ENCODE measurements at places on chromosomes 2 and 18. TPM values are rescaled to one million over a fixed set of nuclear protein-coding genes. Genes with fewer than 3 reads are reported as not detected.

Gene FTCDNL1
- total RNA-seq = 2.3 TPM

Gene FAM98A
- 86.8 TPM for total RNA-seq

Gene APLF
- 6.5 TPM for total RNA-seq

Gene ERBB4
- total RNA-seq = 13.8 TPM

Gene SIX2
- total RNA-seq = 0.89 TPM

DNA sequence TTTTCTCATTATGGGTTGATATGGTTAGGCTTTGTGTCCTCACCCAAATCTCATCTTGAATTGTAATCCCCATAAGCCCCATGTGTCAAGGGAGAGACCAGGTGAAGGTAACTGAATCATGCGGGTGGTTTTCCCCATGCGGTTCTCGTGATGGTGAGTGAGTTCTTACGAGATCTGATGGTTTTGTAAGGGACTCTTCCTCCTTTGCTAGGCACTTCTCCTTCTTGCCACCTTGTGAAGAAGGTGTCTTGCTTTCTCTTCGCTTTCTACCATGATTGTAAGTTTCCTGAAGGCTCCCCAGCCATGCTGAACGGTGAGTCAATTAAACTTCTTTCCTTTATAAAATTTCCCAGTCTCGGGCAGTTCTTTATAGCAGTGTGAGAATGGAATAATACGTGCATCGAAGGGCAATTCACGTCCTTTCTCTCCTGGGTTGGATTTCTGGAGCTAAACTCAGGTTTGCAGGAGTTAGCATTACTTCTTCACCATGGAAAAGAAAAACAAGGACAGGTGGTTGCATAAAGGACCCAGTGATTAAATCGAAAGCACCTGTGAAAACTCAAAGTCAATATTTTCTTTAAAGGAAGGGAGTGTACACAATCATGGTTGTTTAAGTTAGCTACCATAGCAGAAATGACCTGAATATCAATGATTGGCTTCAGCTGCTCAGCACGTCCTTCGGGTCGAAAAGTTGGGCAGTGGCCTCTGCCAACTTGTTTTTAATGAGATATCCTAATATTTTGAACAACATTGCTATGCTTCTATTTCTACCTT is 54.1 kb downstream of the CDC42EP3 start:
- DNase-seq = peak; percentile 82

GRCh38 chr2:3789256-3789655 is 85.9 kb downstream of the DCDC2C start:
- no peak for DNase-seq

GRCh38 chr18:9846162-9846925 is 39.4 kb upstream of the TXNDC2 start:
- no peak for DNase-seq

DNA sequence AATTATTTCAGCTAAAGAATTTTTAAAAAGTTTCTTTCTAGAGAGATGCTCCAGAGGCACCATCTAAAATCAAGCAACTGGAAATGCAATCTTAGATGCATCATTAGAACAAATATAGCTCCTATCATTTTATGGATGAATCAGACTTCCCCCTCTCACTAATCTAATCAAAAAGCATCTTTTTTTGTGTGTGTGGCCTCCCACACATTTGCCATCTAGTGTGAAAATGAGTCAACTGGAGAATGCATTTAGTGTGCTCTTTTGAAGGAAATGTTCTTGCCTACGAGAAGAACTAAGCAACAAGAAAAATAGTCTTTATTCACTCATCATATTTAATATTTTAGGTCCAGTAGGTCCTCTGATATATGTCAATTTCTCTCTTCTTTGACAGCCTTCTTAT is 39.5 kb upstream of the FIGN start:
- no peak for DNase-seq

DNA sequence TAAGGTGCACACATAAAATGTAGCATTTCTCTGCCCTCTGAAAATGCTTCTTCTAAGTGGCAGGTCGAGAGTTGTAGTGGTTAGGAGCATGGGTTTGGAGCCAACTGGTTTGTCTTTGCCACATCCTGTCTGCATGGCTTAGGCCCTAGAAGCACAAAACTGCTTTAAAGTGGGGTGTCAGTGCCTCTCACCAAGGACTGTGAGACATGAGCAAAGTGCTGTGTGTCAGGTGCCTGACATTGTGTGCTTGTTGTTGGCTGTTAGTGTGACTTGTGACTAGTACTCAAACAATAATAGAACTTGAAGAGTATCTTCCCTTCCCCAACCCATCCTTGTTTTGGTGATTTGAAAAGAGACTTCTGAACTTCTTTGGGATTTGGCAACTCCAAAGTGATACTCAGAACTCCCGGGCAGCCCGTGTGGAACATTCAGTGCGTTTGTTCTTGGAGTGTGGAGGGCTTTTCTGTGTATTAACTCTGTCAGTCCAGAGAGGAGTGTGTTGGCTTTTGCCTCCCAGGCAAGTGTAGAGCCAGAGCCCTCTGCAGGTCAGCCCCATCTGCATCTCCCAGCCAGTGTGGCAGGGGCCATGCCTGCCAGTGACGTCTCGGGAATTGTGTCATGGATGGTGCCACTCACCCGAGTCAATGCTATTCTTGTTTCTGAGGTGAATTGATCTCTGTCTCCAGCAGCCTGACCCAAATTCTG is 5.0 kb downstream of the MGAT5 start:
- no peak for DNase-seq

- peak; percentile 80 for DNase-seq
Observed at GRCh38 chr2:54570925-54571694, 115.0 kb downstream of the SPTBN1 start.

DNA sequence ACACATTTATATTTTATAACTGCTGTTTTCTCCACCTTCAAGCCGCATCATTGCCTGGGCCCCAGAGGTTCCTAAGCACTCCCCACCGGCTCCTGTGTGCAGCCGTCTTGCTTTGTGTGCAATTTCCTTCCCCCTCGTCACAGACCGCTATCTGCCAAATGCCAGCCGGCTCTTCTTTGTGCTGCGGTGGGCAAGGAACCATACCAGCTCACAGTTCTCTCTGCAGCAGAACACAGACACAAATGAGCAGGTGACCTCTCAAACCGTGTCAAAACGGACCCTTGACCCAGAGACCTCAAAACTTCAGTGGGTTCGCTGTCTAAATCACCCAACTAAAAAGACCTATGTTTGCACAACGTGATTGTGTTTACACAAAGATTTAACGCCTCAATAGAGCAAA is 58.2 kb downstream of the KLF7 start:
- peak; percentile 81 for DNase-seq

DNA sequence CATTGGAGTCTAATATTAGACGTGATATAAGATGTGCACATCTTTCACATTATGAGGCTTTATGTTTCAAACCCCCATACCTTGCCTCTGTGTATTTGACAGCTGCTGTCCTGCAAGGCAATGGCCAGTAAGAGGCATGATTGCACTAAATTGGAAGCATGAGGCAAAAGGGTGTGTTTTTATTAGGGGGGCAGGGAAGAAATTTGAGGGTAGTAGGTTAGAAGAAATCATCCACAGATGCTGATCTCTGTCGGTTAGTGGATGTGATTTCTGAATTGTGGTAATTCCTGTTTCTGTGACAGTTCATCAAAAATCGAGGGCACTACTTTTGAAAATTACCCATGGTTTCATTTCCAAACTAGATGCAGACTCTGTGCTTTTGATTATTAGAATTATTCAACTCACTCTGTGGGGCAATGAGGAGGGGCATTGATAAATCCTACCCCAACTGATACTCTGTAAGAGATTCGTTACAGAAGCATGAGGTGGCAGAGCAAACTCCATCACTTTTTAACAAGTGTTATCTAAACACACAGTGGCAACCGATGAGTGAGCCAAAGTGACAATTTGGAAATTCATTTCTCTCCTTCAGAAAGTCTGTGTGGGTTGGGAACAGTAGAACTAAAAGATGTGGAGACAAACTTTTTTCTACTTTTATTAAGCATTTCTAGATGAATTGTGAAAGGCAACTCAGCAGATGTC is 453.0 kb downstream of the ARHGAP15 start:
- no peak for DNase-seq

- DNase-seq = no peak
Observed at GRCh38 chr18:53752781-53753367, 471.6 kb downstream of the MBD2 start.

- no peak for DNase-seq
Observed at GRCh38 chr2:231514951-231515297, 15.3 kb downstream of the NMUR1 start.

- peak; percentile 78 for DNase-seq
Observed at GRCh38 chr2:160406591-160407392, 86.8 kb downstream of the RBMS1 start.

DNA sequence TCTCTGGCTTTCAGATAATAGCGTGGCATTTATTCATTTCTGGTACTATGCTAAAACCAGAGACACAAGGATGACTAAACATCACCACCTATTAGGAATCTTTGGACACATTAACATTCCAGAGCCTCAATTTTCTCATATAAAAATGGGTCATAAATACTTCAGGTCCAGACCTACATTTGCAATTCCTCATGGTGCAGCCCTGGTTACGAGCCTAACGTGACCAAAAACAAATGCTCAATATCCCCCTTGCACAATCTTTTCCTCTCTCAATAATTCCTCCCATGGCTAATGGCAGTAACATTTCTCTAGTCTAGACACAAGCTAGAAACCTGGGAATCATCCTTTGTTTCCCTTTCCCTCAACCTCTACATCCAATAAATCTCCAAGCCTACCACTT is 112.8 kb upstream of the NABP1 start:
- DNase-seq = no peak

- no peak for DNase-seq
Observed at GRCh38 chr18:39685303-39685902, 2119.8 kb upstream of the CELF4 start.
